Tongue (tissue), 3 donors: ENCODE measurements at places on chromosomes 4 and X. TPM values are rescaled to one million over a fixed set of nuclear protein-coding genes. Genes with fewer than 3 reads are reported as not detected.

GRCh38 chr4:124061413-124061812 is 651.1 kb downstream of the ANKRD50 start:
- DNase-seq: peak; percentile 63

The REST gene
- total RNA-seq: 56.1 TPM

The SMARCA5 gene
- total RNA-seq: 58.5 TPM

GRCh38 chr4:77471821-77472495 is 133.7 kb upstream of the CXCL13 start:
- no peak for DNase-seq

The CCDC149 gene
- total RNA-seq: 20.6 TPM

GRCh38 chrX:153184787-153185186 is 5.7 kb downstream of the MAGEA1 start:
- DNase-seq: no peak

GRCh38 chrX:10496345-10496965 is 123.9 kb downstream of the MID1 start:
- peak; percentile 64 for DNase-seq

- no peak for DNase-seq
Observed at GRCh38 chr4:154024097-154024694, 235.3 kb upstream of the SFRP2 start.

The NSUN7 gene
- 3.5 TPM for total RNA-seq
